ENCODE measurements at places on chromosomes 1 and 21.
A peak's percentile ranks its signal among the peaks of the same experiment; 100 is the strongest.

DNA sequence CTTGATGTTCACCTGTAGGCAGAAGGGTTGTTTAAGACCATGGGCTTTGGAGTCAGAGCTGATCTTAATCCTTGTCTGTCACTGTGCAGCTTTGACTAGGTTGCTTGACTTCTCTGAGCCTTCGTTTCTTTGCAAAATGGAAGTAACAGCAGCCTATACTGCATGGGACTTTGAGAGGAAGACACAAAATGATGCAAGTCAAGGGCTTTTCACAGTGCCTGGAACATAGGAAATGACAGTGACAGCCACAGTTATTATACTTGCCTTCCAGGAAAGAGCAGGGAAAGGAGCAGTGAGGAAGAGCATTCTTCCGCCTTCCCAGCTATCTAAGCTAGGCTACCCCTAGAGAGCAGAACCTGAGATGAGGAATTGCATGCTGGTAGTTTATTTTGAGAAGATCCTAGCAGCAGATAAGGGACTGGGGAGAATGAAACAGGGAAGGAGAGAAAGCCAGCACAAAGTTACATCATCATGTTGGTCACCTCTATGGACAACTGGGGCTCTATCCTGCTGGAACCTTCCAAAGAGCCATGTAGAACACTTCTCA, 3.1 kb downstream of the CSF3R start:
- no peak for DNase-seq

DNA sequence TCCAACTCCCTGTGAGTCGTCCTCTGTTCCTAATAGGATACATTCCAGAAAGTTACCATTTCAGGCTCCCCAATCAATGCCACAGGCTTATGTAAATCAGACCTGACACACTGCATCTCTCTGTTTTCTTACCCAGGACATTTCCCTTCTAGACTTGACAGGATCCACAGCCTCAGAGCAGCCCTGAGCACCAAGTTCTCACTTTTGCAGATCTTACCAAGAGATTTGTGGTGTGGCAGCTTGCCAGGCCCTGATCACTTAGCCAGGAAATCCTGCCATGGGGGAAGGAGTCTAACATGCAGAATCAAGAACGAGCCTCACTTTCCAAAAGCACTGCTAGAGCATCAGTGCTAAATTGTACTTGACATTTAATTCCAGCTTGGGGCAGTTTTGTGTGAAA, 202.9 kb downstream of the TBX15 start:
- DNase-seq = no peak

GRCh38 chr1:239164451-239165180, 221.8 kb upstream of the CHRM3 start:
- DNase-seq = no peak

DNA sequence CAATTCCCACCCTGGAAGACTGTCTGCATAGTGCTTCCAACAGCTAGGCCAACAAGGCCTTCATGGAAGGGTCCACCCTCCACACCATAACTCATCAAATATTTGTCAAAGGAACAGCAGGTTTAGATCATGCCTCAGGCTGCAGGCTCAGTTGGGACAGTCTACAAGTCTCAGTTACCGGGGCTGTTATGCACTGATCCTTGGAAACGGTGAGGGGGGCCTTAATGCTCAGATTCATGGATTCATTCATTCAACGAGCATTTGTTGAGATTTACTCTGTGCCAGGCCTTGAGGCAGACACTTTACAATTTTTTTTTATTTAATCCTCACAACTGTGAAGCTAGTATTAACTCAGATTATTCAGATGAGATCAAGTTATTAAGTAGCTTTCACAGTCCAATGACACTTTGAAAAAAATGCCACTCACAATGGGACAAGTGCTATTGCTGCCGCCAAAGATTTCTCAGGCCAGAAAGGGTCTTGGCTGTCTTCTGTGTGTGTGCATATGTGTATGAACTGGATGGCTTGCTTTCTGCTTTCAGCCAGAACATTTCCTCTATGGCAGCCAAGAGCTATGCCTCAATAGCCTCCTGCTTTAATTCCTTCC, 8.9 kb upstream of the C1orf216 start:
- no peak for DNase-seq

DNA sequence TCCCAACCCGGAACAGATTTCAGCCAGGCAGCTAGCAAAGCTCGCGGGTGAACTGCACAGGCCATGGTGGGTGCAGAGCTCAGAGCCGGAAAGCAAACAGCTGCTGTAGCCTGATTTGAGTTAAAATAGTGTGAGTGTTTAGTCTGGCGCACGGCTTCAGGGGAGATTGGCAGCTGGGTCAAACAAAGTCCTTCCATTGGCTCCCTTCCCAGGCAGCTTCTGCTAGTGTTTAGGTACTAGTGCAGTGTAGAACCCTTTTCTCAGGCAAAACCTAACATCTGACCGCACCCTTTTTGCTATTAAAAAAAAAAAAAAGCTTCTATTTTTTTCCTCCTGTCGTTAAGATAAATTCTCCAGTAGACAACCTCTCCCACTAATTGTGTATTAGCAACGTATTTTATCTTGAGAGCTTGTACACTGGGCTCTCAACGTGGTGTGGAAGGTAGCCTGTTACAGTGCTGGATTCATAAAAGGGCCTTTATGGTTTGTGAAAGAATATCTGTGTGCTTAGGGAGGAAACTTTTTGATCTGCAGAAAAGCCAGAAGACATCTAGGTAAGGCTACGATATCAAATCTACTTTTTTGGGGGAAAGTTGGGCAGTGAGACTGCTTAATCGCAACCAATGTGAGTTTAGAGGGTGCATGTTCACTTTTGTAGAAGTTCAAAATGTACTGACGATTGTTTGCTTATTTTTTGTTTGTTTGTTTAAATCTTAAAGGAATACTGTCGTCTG, 689.6 kb downstream of the USP25 start:
- no peak for DNase-seq

DNA sequence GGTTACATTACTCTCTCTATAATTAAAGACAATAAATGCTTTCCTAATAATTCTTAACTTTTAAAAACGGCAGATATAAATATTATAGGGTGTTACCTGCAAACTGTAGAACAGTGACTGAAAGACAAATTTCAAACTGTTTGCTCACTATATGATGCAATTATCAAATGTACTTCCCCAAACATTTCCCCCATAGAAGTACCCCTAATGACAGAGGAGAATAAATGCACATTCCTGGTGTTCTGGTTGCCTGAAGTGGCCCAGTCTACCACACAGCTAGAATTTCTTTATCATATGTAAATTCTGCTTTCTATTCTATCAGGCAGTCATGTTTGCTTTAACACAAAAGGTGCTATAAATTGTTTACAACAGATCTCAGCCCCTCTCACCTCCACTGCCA, 70.4 kb downstream of the VAV3 start:
- DNase-seq = no peak

DNA sequence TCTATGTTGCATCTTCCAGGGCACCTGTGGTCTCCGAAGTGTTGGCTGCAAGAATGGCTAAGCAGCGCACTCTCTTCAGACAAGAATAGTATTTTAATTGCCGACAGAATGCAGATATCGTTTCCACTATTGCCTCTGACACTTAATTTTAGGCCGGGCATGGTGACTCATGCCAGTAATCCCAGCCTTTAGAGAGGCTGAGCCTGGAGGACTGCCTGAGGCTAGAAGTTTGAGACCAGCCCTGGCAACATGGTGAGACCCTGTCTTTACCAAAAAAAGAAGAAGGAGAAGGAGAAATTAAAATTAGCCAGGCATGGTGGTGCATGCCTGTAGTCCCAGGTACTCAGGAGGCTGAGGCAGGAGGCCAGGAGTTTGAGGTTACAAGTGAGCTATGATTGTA, 306.9 kb downstream of the KIF26B start:
- no peak for DNase-seq

GRCh38 chr21:31397939-31398338, 53.9 kb upstream of the TIAM1 start:
- peak; percentile 11 for DNase-seq

Data from stimulated activated CD8-positive, alpha-beta memory T cell treated with anti-CD3 and anti-CD28 coated beads, Interleukin-4, amount 100 ng/mL, for 1 hour (primary cell).